ENCODE measurements at places on chromosomes 7 and 10. TPM values are rescaled to one million over a fixed set of nuclear protein-coding genes. Genes with fewer than 3 reads are reported as not detected.
A peak's percentile ranks its signal among the peaks of the same experiment; 100 is the strongest.

DNA sequence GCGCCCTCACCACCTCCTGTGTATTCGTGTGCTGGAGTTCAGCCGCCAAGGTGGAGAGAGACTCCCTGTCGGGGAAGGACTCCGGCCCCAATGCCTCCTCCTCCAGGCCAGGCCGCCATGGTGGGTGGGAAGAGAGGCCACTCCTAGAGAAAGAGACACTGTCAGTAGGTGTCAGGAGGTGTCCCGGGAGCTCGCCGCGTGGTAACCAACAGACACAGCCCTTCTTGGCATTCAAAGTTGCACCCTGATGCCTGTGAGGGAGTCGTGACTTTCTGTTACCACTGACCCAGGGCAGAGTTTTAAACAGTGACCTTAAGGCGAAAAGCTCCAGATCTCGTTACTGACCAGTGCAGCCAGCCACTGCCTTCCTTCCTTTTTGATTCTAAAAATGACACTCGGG lies 155.2 kb downstream of the CUX1 start:
- DNase-seq, result no peak

GRCh38 chr7:39592586-39592985 lies 26.4 kb downstream of the YAE1 start:
- DNase-seq, result no peak

GRCh38 chr7:16061630-16062029 lies 359.7 kb downstream of the CRPPA start:
- DNase-seq, result no peak

- DNase-seq, result peak; percentile 74
Observed at GRCh38 chr7:94510582-94511496, 1.2 kb downstream of the CASD1 start.

DNA sequence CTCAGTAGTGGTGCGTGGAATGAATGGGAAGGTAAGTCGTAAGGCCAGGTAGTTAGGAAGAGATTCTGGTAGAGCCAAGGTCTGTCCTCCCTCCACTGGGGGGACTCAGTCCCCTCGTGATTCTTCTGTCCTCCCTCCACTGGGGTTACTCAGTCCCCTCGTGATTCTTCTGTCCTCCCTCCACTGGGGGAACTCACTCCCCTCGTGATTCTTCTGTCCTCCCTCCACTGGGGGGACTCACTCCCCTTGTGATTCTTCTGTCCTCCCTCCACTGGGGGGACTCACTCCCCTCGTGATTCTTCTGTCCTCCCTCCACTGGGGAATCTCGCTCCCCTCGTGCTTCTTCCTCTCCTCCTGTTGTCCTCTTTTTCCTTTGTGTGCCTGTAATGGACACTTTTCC lies 125.1 kb downstream of the CELF2 start:
- no peak for DNase-seq

DNA sequence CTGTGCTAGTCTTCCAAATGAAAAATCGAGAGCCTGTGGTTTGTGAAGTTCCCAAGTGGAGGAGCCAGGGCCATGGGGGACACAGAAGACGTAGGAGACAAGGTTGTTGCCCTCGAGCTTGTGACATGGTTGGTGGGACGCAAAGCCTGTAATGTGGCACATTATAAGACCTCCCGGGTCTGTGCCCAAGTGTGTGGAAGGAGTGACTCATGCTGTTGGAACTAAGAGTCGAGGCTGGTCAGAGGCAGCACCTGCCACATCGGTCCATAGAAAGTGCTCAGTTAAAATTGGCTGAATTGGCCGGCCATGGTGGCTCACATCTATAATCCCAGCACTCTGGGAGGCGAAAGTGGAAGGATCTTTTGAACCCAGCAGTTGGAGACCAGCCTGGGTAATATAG lies 27.0 kb upstream of the PODXL start:
- no peak for DNase-seq

DNA sequence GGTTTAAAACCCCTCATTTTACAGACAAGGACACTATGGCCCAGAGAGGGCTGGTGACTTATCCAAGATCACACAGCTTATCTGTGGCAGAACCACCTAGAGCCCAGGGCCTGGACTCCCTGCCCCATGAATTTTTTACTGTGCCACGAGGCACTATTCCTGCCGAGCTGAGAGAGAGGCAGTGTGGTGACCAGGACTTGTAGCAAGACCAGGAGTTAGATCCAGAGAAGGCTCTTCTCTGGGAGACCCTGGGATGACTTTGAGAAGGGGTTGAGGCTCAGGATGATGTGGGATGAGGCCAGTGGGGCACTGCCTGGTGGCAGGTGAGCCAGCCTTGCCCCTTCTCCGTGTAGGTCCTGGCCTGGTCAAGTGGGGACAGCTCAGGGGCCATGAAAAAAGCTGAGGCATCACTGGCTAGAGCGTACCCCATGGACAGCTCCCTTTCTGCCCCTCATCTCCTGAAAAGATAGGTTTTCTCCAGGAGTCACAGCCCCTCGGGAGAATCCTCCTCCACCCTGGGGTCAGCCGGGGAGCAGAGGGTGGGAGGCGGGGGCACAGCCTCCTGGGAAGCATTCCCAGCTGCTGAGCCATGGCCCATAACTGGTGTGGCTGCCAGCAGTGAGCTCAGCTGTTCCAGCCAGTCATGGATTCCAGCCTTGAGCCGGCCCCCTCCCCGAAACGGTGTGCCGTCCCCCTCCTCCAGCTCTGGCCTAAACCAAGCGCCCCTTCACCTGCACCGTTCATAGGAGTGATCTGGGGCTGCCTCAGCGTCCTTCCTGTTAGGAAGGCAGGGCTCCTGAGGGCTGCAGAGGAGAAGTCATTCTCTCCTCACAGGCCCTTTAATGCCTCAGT lies 5.8 kb downstream of the FLNC start:
- DNase-seq, result no peak

GRCh38 chr7:53111031-53111430 lies 75.6 kb downstream of the POM121L12 start:
- DNase-seq, result no peak

DNA sequence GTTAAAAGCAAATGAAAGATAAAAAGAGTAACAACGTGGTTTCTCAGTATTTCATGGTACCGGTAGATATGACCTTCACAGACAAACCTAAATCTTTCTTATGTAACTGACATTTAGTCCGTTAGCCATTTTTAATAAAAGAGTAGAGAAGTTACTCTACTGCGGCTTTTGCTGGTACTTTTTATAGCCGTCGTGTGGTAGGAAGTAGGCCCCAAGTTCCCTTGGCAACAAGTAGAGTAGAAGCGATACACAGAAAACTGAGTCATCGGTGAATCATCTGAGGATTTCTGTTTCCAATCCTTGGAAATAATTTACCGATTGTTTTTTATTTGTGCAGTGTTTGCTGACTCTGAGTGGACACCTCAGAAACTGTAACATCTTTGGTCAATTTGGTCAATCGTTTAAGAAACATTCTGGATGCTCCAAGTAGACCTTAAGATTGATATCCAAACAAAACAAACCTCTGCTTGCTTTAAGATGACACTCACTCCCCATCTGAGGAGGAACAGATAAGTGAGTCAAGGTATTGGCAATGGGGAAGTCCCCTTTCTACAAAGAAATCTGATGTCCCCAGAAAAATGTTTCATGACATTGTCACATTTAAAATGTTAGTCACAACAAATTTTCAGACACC lies 63.9 kb upstream of the AHR start:
- DNase-seq, result no peak

DNA sequence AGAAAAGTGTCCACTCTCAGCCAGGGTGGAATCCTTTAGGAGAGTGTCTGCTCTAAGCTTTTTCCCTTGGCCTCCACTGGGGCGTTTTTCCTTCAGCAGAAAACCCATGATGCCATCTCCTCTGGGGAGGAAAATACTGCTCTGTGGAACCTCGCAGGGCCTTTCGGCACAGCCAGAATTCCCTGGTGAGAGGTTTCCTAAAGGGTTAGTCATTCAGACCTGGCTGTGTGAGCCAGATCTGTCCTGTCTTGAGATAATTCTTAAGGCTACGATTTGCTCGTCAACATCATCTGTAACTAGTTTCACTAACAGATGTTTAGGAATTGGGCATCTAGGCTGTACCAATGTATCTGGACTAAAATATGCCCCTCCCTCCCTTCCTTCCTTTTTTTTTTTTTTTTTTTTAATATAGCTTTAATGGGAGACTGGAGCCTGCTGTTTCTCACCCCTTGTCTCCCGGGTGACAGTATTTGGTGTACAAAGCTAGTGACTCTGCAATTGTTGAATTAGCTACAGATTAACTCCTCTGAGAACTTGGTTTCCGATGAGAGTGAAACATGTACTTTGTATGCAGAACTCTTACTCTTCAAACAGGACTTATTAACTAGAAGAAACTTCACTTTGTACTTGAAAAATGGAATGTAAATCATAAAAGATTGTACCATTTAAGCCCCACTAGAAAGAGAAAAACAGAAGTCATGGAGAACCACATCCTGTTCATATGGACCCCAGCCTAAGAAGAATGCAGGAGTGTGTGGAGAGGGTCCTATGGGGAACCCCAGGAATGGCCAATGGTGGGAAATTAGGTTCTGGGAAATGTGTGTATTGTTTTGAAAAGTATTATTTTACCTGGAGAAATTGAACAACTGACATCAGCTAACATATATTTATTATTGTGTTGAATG lies 230.9 kb downstream of the CAMK1D start:
- DNase-seq, result no peak

Gene SAMD9
- 1.6 TPM for polyA plus RNA-seq

Gene ZNF365
- 0.86 TPM for polyA plus RNA-seq

DNA sequence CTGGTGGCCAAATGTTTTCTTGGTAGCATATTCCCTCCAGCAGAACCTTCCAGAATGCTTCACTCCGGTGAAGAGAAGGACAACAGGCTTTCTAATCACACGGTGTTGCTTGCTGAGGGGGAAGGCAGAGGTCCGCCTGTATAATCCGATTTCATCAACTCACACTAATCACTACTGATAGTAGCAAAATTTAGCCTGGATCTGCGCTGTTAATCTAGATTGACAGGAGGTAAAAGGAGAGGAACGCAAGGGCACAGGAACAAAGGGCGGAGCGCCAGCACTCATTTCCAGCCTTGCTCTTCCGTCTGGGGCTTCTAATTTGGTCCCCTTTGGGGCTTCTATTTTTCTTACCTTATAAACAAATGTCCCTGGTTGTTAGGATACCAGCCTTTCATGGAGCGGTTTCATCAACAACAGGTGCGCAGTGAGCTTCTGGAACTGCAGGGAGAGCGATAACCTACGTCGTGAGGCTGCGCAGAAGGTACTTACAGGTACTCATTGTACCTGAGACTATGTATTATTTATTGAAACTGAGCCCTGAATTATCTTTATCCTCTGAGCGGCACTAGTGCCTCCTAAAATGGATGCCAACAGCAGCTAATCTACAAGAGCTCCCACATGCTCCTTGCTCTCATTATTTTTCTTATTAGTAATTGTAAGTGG lies 150.6 kb downstream of the CACNB2 start:
- DNase-seq, result no peak

DNA sequence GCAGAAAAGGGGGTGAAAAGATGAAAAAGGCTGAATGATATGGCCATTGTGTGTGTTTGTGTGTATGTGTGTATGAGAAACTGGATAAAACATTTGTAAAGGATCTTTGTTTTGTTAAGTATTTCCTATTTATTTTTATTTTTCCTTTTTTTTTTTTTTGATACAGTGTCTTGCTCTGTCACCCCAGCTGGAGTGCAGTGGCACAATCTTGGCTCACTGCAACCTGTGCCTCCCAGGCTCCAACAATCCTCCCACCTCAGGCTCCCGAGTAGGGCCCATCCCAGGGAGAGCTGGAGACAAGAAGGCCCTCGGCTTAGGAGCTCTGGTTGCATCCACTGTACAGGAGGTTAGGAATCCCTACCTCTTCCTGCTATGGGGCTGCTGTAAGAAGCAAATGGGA lies 6.9 kb upstream of the CALML5 start:
- DNase-seq, result no peak

DNA sequence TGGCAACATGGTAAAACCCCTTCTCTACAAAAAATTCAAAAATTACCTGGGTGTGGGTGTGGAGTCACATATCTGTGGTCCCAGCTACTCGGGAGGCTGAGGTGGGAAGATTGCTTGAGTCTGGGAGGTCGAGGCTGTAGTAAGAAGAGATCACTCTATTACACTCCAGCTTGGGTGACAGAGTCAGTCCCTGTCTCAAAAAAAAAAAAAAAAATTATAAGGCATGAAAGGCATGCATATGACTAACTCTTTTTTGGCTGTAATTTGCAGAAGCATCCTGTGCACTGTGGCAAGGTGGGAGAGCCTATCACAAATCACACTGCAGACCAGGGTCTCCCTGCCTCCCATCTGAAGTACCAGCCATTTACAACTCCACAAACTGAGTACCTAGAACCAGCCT lies 14.1 kb upstream of the MYPN start:
- no peak for DNase-seq

DNA sequence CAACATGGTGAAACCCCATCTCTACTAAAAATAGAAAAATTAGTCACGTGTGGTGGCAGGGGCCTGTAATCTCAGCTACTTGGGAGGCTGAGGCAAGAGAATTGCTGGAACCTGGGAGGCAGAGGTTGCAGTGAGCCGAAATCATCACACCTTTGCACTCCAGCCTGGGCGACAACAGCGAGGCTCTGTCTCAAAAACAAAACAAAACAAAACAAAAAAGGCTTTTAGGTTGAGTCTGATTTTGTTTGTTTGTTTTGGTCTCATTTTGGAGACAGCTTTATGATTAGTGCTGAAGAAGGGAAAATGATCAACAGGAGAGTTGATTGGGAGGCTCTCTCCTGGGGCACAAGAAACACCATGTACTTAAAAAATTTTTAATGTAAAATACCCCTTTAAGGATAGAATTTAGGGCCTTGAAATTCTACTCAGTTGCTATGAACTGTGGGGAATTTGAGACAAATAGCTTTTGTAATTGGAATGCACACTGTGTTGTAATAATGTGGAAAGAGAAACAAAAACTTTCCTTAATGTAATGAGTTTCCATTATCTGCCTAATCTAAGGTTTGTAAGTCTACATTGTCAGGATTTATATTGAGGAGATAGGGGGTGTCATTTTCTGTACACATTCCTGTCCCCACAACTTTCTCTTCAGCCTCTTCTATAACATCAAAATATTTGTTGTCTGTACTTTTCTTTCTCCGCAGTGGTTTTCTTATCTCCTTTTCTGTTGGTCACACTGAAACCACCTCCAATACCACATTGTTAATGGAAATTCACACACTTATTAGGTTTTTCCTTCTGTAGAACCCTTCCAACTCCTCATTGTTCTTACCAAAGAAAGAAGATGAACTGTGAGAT lies 41.3 kb downstream of the ARID5B start:
- DNase-seq, result no peak

GRCh38 chr10:98349508-98349922 lies 65.5 kb downstream of the PYROXD2 start:
- DNase-seq, result peak; percentile 64

Gene GATA3
- polyA plus RNA-seq, result 1.4 TPM

Gene MYL10
- polyA plus RNA-seq, result not detected

GRCh38 chr10:14102056-14102455 lies 228.7 kb downstream of the FRMD4A start:
- DNase-seq, result no peak

- DNase-seq, result peak; percentile 57
Observed at GRCh38 chr7:16634271-16634738, 11.2 kb downstream of the ANKMY2 start.

- no peak for DNase-seq
Observed at GRCh38 chr7:47937711-47938573, 10.3 kb downstream of the PKD1L1 start.

Gene GIMAP5
- polyA plus RNA-seq, result 22.3 TPM

DNA sequence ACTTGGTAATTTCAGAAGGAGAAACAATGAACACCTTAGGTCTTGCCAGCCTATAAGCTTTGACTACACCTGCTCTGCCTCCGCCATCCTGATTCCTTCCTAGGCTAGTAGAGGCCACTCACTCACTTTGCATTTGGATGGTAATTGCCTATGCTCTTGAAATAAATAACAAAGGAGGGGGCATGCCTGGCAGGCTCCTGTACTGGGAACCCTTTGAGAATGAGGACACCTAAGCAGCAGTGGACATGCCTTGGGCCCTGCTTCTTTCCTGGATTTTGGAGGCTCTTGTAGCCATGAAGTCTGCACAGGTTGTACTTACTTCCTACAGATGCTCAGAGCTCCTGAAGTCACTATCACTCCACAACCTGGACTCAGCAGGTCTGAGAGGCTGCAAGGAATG lies 65.8 kb downstream of the BLNK start:
- DNase-seq, result no peak

Data from right cardiac atrium (tissue), 5 donors.